ENCODE measurements at places on chromosomes 2 and 18. TPM values are rescaled to one million over a fixed set of nuclear protein-coding genes. Genes with fewer than 3 reads are reported as not detected.

DNA sequence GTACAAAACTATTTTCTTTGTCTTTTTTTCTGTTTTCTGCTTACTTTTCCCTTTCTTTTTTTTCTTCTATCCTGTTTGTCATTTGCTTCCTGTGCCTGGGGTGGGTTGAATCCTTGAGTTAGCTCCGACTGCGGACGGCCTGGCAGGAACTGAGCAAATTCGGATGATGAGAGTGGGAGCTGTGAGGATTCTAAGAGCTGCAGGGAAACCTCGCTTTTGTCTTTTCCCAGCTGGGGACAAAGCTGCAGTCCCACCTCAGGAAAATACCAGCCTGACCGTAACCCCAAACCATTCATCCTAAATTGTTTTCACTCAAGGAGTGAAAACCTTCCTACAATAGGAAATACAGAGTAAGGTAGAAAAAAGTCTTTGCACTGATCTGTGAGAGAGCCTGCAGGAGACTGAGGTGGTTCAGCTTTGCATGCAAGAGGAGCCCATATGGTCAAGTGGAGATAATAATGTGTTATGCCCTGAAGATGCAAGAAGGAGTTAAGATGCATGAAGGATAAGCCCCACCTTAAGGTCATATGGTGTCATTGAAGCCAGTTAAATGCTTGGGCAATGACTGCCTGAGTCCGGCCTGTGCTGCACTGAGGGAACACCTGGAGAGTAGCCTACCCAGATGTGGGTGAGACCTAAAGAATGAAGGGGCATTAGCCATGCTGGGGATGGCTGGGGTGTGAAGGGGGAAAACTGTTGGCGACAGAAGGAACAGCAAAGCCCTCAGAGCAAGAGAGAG lies 31.7 kb upstream of the ARL4C start:
- no peak for DNase-seq

DNA sequence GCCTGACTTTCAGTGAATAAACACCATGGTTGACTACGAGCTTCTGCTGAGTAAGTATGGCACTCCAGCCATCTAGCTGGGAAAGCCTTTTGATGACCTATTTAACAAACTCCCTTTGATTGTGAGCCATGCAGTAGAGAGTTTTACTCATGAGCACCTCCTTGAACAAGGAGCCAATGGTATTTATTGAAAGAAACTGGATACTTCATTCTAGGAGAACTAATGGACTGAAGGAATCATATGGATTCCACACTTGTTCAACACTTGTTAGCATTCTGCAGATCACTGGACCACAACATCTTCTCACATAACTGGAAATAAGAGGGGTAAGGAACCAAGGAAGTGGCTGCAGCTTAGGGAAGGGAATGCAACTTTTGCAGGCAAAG lies 320.9 kb upstream of the ETAA1 start:
- no peak for DNase-seq

DNA sequence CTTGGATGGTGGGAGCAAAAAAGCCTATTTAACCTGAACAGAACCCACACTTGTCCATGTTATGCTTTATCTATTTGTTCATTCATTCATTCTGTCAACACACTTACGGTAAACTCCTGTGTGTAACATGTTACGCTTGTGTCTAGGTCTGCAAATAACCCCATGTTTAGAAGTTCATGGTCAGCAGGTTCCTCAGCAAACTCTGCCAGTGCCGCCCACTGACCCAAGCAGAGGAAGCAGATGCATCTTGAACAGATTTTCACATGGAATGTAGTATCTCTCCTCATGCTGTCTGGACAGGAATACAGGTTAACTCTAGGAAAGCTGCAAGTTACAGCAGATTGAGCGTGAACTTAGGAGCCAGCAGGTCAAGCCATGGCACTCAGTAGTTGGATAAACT lies 213.7 kb upstream of the COPS8 start:
- DNase-seq = no peak

DNA sequence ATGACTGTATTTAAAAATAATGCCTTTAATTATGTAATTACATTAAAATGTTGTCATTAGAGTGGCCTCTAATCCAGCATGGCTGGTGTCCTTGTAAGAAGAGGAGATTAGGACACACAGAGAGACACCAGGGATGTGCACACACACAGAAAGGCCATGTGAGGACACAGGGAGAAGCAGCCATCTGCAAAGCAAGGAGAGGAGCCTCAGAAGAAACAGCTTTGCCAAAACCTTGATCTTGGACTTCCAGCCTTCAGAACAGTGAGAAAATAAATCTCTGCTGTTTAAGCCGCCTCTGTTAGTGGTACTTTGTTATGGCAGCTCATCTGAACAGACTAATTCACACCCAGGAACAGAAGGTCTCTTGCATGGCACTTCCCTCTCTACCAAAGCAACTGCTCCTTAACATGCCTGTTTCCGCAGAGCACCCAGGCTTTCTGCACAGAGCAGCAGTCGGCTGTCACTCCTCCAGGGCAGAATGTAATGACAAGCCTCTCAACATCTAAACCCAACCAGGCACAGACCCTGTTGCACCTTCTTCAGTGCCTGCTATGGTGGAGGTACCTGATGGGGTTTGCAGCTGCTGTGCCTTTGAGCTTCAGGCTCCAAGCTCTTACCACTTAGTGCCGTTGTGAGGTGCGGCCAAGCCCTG lies 377.7 kb downstream of the TDRD15 start:
- no peak for DNase-seq

- DNase-seq = peak; percentile 59
Measured at GRCh38 chr2:109218087-109218791, 89.2 kb downstream of the SH3RF3 start.

- DNase-seq = no peak
Measured at GRCh38 chr2:181188605-181189004, 208.2 kb downstream of the UBE2E3 start.

GRCh38 chr2:230674401-230674800 lies 38.2 kb upstream of the CAB39 start:
- DNase-seq = no peak

DNA sequence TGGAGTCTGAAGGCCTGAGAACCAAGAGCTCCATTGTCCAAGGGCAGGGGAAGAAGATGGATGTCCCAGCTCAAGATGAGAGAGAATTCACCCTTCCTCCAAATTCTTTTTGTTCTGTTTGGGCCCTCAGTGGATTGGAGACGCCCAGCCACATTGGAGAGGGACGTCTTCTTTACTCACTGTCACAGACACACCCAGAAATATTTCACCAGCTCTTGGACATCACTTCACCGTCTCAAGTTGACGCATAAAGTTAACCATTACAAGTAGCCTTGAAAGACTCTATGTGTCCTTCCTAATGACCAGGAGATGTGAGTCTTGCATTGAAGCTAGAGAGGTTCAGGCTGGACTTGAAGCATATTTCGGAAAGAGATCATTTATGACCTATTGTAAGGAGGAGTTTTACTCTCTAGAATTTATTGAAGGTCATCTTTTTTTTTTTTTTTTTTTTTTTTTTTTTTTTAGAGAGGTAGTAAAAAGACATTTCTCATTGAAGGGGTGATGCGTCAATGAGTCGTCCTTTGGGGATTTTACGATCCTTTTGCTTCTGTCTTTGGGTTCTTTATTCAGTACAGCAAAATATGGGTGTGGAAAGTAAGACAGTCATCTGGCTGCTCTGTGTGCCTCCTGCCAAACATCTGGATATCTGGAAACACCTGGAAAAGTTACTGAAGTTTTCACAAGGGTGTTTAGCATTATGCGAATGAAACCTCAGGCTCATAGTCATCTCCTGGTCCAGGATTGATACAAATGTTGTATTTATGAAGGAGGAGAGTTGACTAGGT lies 118.1 kb downstream of the PRPF40A start:
- peak; percentile 29 for DNase-seq

GRCh38 chr2:127090281-127091120 lies 16.5 kb downstream of the BIN1 start:
- DNase-seq = no peak

SFT2D3 gene
- 9.0 TPM for total RNA-seq

ZC3H6 gene
- total RNA-seq = 8.4 TPM

WDR12 gene
- total RNA-seq = 67.3 TPM
